ENCODE measurements at places on chromosomes 16 and 17.

DNA sequence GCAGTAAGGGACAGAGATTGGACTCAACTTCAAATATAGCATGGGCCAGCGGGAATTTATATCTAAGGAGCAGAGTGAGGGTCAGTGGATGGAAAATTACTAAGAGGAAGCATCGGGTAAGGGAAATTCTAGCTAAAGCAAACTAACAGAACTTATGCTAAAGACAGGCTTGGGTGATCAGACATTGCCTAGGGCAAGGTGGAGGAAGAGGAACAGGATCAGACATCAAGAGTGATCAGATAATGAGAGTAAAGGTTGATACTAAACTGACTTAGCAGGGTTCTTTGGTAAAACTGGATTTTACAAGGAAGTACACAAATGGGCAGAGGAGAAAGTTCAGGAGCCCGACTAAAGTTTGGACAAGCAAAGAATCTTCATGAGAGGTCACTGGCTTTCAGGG, 86.3 kb upstream of the TOM1L1 start:
- no peak for DNase-seq

DNA sequence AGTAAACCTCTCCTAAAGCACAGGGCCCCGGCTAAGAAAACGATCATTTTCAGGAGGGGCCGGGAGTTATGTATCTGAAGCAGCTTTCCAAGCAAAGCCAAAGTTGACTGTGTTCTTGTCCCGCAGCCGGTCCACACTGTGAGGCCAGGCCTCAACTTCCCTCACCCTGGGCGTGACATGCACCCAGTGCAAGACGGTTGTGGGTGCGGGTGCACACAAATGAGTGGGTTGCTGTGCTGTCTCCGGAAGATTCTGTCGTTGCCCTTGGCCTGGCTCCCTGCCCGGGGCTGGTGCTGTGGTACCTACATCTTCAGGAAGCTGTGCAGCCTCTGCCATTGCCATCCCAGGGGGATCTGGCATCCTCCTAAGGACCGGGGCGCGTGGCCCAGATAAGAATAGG, 16.6 kb downstream of the MLYCD start:
- DNase-seq = no peak

DNA sequence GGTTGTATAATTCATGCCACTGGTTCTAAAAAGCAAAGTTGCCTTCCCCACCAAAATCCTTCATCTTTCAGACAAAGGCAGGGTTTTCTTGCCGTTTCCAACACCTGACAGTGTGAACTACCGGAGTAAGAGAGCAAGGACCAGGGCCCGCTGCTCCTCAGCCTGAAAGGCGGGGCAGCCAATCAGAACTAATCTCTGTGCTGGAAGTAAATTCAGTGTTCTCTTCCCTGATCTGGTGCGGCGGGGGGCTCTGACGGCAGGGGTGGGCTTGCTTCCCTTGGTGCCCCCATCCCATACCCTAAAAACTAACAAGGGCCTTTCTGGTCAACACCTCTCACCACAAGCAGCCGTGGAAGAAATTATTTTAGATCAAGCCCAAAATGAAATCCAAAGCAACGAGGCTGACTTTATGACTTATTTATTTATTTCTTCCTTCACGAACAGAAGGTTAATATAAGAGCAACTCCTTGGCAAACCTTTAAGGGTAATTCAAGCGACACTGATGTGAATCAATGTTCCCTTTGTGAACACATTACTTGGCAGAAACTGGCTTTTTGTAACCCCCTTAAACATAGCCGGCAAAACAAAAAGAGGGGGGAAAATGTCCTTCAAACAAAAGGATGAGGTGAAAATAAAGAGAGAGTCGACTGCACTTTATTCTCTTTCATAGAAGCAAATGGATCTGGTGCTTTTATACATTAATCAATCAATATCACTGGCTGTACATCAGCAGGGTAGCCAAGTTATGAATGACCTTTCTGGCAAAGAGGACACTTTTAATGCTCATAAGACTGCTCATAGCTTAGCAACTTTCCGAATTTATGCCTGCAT, 189.9 kb downstream of the ZFHX3 start:
- DNase-seq = no peak

DNA sequence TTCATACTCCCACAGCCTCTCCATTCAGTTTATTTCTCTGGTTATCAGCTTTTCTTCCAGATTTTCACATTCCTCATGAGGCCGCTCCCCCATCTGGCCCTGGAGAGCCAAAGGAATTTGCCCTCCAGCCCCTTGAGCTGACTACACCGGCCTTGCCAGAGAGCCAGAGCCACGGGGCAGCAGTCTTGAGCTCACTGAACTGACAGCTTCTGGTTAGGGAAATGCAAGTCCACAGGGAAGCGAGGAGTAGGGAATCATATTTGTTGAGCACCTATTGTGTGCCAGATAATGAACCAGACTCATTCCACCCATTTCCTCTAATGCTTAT, 102.4 kb downstream of the ABCC12 start:
- no peak for DNase-seq

GRCh38 chr16:85207357-85207921, 95.2 kb upstream of the CIBAR2 start:
- no peak for DNase-seq
